ENCODE measurements at places on chromosomes 11 and 22. TPM values are rescaled to one million over a fixed set of nuclear protein-coding genes. Genes with fewer than 3 reads are reported as not detected.

ARHGAP20 gene
- polyA plus RNA-seq, result 1.3 TPM

CARD18 gene
- not detected for polyA plus RNA-seq

SMIM35 gene
- polyA plus RNA-seq, result not detected

OR5P2 gene
- not detected for polyA plus RNA-seq

ACRV1 gene
- polyA plus RNA-seq, result not detected

C1QTNF4 gene
- 0.63 TPM for polyA plus RNA-seq

OR8G1 gene
- polyA plus RNA-seq, result not detected

SRPRA gene
- 29.4 TPM for polyA plus RNA-seq

GRCh38 chr22:35950262-35950661 is 78.4 kb downstream of the RBFOX2 start:
- no peak for DNase-seq

DNA sequence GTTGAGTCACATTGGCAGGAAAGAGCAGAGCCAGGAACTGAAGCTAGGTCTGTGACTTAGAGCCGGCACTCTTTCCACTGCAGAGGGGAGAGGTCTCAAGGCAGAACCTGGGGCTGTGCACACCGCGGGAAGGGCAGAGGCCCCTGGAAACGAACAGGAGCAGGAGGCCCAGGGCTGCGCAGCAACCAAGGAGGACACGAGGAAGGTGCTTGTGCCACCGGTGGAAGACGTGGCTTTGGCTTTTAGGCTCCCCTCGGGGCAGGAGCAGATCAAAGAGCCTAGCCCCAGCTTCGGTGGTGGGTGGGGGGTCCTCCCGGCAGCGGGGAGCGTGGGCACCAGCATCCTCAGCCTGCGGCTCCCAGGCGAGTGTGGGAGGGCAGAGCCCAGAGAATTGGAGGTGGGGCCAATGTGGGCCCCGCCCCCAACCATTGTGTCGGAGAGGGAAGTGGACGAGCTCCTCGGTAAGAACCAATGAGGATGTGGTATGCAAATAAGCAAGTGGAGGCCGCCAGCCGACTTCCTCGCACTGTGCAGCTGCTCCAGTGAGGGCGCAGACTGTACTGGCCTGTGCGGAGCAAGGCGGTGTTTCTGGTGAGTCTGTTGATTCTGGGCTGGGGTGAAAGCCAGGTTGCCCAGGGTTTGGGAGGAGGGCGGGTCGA is at the start of gene CCDC116:
Gene CCDC116, plus strand, starts transcription at position 524 of the 659 bp plus-strand sequence. CDS start 422 bp downstream, outside the sequence.
- no peak for DNase-seq

- DNase-seq, result no peak
These were observed 2.8 kb upstream of the BCO2 start for GRCh38 chr11:112172362-112172994.

DNA sequence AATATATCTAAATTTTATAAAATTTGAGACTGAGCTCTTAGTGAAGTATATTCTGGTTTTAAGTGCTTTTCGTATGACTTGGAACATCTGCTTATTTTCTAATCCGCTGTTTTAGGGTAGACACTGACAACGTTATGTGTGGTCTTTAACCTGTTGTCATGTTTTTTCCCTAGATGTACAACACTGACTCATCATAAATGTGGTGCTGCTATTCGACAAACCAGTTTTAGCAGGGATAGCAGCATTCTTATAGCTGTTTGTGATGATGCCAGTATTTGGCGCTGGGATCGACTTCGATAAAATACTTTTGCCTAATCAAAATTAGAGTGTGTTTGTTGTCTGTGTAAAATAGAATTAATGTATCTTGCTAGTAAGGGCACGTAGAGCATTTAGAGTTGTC is 23.8 kb upstream of the HIKESHI start:
- DNase-seq, result no peak

DNA sequence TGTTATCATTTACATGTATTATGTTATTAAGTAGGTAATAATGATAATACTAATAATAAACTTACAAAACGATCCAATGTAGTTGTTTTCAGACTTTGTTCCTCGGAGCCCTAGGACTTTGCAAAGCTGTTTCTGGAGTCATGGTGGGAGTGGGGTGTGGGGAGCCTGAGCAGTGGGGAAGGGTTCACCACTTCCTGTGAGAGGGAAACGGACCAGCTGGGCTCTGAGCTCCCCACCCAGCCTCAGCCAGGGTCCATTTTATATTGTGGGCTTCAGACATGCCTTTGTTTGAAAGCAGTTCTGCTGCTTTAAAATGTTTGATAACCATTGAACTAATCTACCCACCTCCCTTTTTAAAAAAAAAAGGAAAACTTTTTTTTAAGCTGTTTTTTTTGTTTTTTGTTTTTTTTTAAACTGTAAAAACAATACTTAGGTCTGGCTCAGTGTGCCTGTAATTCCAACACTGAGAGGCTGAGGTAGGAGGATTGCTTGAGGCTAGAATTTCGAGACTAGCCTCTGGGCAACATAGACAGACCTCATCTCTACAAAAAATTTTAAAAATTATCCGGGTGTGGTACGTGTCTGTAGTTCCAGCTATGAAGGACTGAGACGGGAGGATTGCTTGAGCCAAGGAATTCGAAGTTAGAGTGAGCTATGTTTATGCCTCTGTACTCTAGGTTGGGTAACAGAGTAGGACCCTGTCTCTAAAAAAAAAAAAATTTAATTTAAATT is 7.0 kb downstream of the SERPING1 start:
- DNase-seq, result no peak

GRCh38 chr11:111631666-111632039 is 29.4 kb downstream of the SIK2 start:
- no peak for DNase-seq

DNA sequence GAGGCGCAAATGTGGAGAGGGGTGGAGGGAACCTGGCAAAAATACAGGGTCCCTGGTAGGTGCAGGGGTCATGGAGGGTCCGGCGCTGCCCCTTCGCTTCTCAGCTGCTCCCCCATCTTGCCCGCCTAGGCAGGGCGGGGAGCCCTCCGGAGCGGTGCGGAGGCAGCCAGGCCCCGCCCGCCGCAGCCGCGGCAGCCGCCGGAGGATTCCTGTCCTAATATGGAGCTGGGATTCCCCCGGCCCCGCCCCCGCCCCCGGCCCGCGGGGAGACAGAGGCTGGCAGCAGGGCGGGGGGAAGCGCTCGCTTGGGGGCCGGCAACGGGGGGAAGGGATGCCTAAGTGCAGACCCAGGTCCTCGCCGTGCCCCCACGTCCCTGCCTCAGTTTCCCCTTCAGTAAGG is 1.0 kb upstream of the NPAS4 start:
- DNase-seq, result peak; percentile 80

DNA sequence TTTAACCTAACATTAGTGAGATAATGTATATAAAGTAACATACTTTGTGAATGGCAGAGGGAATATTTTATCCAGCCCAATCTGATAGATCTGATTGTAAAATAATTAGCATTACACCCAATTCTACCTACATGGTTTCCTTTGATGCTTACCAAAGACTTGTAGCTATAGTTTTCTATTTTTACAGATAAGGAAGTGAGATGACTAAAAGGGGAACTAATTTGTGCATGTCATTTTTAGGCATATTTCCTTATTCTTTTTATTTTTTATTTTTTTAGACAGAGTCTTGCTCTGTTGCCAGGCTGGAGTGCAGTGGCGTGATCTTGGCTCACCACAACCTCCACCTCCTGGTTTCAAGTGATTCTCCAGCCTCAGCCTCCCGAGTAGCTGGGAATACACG is 793.7 kb upstream of the LRRC4C start:
- DNase-seq, result no peak

GRCh38 chr11:122742301-122743018 is 86.9 kb downstream of the UBASH3B start:
- no peak for DNase-seq

DNA sequence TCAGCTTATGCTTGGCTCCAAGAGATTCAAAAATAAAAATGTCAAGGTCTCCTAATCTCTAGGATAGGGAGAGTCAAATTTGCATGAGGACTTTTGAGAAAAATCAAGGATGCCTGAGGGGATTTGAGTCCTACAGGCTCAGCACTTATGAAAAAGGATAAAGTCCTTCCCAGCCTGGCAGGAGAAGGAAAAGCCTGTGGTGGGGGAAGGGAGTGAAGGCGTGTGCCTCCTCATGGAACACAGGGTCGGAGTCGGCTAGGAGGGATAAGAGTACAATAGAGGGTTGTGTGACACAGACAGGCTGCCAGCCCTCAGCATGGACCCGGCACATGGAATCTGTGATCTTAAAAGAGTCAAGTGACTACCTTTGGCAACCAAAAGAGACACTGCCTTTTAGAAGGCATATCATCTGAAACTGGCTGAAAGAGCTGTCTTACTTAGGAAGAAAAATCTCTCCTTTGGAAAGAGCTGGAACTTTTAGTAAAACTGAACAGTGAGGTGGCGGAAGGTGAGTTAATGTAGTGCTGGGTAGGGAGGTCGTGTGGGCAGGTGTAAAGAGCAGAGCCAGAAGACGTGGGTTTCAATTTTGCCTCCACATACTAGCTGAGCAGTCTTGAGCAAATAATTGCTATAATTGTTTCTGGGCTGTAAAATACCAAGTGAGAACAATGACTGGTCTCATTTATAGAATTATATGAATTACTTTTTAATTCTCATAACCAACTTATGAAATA is 58.8 kb upstream of the RDX start:
- DNase-seq, result no peak

DNA sequence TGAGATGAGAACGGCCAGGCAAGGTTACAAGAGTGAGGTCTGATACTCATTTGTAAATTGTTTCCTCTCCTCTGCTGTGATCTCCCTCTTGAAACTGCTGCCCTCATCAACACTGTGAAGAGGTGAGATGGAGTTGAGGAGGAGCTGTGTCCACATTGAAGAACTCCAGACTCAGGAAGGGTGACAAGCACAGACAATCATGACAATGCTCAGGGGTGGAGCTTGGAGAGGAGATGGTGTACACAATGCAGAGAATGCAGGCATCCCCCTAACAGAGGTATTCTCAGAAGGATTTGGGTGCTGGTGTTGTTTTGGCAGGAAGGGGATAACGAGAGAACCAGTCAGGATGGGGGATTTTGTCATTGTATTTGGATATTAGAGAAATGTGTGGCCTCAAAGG is 21.5 kb upstream of the MMP7 start:
- no peak for DNase-seq

DNA sequence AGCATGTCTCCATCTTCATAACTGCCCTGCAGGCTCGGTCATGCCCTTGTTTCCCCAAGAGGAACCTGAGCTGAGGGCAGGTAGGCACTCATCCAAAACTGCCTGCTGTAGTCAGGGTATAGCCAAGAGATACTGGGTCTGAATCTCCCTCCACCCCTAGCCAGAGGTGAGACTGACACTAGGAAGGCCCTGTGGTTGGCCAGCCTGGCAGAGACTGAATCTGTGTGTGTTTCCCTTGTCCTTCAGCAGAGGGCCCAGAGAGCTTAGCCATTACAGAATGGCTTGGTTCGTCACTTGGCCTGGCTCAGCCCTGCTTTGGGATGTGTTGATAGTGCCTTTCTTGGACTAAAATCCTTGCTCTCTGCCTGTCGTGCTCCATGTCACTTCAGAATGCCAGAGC is 79.3 kb upstream of the SUSD2 start:
- DNase-seq, result peak; percentile 35

All from aorta (tissue), 5 donors.